ENCODE measurements at places on chromosomes 1 and 21.

DNA sequence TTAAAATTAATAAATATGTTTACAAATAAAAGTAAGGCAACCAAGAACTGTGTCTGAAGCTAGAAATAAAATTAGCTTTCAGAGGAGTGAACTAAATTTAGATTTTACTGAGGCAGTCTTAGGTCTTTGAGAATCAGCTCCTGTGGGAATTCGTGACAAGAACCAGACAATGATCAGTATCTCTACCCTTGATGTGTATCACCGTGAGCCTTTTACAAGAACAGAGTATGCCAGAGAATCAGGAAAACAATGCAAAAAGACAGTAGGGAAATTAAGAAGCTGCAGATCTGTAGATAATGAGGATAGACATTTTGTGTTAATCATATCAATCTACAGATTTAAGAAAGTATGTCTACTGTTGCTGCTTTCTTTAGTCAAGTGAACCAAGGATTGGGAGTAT is 351.0 kb downstream of the COL11A1 start:
- no peak for DNase-seq

DNA sequence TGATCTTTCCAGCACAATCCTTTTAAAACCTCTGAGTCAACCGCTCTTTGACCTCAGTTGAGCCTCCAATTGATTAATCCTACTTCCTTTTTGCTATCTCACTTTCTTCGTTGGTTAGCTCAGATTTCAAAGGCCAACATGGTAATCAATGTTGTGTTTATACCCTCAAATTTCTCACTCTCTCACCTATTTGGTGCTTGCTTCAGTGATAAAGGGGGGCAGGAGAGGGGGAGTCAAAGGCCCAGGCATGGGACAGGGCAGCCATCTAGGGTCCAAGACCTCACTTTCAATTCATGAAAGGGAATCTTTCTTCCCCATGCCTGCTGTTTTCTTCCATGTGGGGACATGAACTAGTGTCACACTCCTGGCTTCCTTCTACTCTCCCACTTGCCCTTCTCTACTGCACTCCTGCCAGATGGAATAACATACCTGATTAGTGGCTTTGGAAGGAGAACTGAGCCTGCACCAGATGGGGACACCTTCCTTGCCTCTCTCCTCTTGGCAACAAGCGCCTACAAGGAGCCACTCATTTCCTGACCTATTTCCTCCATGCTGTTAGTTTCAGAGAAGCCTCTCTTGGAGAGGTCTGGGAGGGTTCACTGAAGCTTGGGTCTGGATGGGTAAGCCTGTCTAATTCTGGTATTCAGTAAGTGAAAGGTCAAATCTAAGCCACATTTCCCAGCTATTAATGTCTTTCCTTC is 73.3 kb upstream of the ARHGAP29 start:
- DNase-seq, result no peak

DNA sequence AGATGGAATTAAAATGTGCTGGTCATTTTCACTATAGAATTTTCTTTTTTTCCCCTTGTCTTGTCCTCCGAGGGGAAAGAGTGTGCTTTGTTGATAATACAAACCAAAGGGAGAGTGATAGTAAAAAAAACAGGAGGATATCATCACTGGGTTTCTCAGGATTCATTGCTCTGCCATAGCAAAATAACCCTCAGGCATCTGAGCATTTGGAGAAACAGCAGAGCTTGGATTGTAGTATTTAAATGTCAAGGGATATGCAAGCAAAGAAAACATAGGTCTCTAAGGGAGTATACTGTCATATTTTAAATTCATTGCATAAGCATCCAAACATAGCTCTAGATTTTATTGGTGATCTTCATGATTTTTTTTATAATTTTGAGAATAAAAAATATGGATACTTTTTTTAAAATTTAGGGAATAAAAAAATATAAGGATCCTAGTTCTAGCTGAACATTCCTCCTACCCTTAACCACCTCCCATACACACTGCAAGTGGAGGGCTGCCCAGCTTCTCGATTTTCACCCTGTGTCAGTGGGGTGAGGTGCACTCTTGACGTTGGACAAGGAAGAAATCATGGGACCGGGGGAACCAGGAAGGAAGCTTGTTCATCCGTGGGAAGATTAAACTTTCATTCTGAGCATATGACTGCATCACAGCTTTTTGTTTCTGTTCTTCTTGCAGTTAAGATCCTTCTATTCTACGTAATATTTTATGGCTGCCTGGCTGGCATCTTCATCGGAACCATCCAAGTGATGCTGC is 4.4 kb downstream of the ATP1B1 start:
- DNase-seq, result no peak

DNA sequence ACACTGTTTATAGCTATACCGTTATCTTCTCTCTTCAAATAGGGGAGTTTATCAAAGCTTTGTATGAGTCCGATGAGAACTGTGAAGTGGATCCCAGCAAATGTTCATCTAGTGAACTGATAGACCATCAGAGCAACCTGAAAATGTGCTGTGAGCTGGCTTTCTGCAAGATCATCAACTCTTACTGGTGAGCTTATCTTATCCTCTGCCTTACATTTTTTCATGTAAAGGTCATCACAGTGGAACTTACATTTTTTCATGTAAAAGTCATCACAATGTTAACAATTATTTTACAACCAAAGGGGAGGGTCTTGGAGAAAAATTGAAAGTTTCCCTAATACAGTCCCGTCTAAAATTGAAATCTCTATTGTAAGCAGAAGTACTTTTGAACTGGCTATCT is 45.2 kb downstream of the CLEC20A start:
- DNase-seq, result no peak

GRCh38 chr21:27528697-27529096 is 561.8 kb upstream of the ADAMTS5 start:
- DNase-seq, result no peak

- DNase-seq, result no peak
These were observed 3.2 kb upstream of the QSOX1 start for GRCh38 chr1:180151508-180151907.

DNA sequence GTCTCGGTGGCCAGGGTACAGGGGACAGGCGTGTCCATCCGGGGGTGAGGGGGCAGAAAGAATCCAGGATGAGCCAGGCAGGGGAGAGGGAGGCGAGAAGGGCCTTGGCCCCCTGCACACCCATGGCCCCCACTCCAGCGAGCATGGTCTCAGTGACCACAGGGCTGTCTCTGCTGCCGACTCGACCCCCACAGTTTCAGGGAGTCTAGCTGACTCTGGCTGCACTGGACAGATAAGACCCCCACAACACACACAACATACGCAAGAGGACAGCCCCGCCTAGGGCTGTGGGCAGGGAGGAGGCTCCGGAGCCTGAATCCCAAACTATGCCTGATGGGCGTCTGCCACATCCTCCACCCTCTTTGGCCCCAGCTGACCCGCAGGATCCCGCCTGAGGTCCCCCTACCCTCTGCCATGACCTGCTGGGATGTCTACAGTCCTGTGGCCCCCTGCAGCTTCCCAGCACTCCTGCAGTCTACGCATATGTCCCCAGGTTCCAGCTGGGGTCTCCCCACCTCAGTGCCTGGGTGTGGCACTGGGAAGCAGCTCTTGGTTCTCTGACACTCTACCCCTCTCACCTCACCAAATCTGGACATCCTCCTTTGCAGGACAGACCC is 22.0 kb downstream of the WNT9A start:
- DNase-seq, result no peak

DNA sequence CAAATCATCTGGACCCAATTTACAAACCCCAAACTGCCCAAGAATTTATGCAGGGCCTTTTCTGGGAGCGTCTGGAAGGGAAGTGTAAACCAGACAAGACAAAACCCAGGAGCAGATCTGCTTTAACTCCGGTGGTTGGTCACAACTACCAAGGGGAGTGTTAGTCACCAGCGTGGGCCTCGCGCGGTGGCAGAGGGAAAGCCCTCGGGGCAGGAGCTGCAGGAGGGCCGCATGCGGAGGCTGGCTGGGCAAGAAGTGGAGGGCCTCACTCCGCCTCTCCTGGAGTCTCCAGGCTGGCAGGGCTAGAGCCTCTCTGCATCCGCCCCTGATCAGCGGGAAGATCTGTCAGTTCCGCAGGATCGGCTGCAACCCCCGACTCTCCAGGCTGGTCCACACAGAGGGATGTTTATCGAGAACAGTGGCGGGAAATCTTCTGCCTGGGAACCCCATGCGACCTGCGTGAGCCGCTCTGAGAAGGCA is 2.0 kb downstream of the COL24A1 start:
- DNase-seq, result no peak

Data from CD4-positive, alpha-beta T cell treated with Interleukin-15 for 1 hour (primary cell).